Smooth muscle cell of the brain vasculature (primary cell): ENCODE measurements at places on chromosomes 3 and 15.

DNA sequence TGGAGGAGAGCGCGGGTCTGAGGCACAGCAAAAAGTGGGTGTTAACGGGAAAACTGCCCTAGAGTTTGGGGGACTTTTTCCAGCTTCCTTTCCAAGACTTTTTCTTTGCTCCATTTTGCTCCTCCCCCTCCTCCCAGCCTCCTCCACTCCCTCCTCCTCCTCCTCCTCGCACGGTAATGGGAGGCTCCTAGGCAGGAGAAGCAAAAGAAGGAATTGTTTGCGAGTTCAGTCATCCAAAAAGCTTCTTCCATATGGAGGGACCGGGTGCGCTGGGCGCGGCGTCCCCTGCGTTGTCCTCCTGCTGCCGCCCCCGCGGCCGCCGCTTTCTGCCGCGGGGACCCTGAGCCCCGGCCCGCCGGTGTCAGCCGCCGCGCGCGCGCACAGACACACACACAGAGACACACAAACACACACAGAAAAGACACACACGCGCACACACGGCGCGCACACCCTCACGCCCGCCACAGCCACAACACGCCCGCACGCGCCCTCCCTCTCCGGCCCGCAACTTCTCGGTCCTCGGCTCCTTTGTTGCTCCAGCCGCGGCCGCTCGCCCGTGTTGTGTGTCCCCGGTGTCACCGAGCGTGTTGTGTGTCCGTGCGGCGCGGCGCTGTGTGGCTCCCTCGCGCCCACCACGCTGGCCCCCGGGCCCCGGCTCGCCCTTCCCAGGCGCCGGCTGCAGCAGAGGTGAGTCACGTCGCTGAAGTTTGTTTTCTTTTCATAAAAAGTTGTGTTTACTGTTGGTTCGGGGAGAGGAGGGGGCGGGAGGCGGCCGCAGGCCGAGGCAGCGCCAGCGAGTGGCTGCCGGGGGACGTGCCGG is at the start of gene BOC:
TSS of gene BOC (plus strand) at position 228 of the 820 bp plus-strand sequence. CDS start 38,246 bp downstream, outside the sequence.
- DNase-seq = no peak

GRCh38 chr3:96466441-96466840 is 348.0 kb upstream of the EPHA6 start:
- no peak for DNase-seq

DNA sequence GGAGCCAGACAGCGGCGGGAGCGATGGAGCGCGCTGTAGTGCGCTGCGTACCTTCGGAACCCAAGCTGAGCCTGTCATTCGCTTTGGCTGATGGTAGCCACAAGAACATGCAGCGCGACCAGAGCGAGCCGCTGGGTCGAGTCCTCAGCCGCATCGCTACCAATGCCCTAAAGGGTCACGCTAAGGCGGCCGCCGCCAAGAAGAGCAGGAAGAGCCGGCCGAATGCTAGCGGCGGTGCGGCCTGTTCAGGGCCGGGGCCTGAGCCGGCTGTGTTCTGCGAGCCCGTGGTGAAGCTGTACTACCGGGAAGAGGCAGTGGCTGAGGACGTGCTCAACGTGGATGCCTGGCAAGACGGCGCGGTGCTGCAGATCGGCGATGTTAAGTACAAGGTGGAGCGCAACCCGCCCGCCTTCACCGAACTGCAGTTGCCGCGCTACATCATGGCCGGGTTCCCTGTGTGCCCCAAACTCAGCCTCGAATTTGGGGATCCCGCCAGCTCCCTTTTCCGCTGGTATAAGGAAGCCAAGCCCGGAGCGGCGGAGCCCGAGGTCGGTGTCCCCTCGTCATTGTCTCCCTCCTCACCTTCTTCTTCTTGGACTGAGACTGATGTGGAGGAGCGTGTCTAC is 498 bp downstream of the PDE12 start:
- DNase-seq = no peak

DNA sequence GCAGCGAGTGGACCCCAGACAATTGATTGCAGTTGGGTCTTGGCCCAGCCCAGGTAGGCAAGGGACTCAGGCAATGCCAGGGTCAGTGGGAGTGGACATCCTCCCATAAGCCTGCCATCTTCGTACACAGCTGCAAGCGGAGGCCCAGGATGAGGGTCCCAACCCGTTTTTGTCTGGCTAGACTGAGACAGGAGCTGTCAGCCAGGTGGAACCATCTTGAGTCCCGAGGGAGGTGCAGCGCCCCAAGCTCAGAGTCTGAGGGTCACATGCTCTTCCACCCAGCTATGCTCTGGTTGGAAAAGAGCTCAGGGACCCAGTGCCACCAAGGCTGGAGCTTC is 22.6 kb upstream of the IP6K2 start:
- DNase-seq = no peak

DNA sequence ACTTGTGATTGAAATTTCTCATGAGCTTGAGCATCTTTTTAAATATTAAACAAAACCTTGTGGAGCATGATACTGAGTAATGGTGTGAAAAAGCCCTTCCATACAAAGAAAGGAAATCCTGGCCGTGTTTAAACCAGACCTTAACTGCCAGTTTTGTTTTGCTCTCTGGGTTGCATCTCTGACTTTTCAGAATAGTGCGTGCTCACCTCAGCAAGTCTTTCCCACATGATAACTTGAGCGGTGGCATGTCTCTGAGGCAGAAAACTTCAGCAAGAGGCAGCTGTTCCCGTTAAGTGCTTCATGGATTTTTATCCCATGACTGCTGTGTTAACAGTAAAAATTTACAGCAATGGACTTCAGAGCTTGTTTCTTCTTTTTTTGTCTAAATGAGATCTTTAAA is 393.3 kb downstream of the FEZF2 start:
- no peak for DNase-seq

DNA sequence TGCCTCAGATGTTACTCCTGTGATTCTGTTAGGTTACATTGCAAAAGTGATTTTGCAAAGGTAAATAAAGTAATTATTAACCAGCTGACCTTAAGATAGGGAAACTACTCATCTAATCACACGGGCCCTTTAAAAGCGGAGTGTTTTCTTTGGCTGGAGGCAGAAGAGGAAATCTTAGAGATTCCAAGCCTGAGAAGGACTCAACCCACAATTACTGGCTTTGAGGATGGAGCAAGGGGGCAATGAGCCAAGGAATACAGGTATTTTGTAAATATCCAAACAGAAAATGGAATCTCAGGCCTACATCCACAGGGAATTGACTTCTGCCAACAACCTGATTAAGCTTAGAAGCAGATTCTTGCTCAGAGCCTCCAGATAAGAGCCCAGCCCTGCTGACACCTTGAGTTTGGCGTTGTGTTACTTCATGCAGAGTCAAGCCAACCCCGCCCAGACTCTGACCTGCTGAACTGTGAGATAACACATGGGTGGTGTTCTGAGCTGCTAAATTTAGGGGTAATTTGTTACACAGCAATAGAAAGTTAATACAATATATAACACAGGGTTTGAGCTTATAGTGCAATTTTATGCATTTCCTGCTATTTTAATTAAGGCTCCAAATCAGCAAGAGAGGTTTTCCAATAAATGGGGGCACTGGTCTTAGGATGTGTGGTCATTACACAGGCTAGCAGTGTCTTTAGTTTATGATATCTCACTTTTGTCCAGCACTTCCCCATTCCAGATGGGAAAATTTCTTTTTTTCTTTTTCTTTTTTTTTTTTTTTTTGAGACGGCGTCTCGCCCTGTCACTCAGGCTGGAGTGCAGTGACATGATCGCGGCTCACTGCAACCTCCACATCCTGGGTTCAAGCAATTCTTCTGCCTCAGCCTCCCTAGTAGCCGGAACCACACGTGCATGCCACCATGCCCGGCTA is 19.5 kb downstream of the NFKBIZ start:
- no peak for DNase-seq

DNA sequence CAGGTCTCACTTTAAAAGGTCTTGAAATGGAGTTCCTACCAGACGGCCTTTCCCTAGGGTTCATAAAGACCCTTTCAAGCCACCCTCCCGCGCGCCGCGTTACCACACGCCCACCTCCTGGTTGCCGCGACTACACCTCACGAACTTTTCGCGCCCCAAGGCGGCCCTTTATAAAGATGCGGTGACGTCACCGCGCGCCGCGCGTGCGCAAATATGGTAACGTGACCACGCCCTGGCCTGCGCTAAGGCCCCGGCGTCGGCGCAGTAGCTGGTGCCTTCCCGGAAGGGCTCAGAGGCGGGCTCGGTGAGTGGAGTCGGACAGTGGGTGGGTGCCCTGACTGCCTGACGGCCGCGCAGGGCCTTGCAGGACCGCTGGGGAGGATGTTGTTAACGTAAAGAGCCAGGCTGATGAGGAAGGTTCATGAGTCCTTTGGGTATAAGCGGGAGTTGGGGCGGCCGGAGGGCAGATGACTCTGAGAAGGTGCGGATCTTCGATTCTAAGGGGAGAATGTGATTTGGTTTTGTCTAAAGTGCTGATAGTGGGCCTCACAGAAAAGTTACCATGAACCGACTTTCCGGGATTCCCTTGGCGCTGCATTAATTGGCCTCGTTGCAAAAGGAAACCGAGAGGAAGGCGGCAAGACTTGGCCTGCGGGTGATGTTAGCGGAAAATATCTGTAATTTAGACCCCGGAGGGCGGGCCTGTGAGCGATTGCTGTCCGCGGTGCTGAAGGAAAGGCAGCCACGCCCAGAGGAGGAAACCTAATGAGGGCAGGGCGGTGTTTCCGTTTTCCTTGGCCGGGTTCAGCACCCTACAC is 54.4 kb downstream of the FEZF2 start:
- DNase-seq = peak; percentile 59

DNA sequence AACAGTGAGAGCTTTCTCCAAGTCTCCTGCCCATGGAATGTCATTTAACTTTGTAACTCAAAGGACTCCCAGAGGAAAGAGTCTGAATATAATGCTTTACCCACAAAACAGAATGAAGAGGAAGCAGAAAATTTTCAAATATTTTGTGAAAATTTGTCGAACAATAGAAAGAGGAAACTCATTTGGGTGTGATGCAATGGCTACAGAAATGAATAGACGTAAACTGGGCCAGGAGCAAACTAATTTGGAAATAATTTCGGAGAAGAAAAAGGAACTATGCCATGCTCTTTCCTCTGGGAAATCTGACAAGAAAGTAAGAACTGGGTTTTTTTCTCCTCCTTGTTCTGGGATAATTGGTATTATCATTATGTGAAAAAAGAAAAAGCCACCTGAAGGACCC is 11.2 kb upstream of the SUMF1 start:
- no peak for DNase-seq

GRCh38 chr3:30285188-30286006 is 321.0 kb upstream of the TGFBR2 start:
- DNase-seq = no peak

GRCh38 chr3:124202754-124203153 is 210.8 kb upstream of the ROPN1 start:
- DNase-seq = no peak

DNA sequence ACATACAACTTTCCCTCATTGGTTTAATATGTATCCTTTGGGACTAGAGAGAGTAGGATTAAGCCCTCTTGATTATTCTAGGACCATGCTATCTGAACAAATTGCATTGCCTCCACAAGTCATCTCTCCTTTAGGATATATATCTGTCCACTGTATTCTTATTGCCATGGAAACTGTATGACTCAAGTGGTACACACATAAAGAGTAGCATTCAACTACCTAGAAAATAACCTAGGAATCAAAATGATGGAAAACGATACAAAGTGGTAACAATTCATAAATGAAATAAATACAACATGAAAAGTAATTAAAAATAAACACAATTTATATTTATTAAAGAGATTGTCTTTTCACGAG is 212.1 kb upstream of the P2RY1 start:
- no peak for DNase-seq

DNA sequence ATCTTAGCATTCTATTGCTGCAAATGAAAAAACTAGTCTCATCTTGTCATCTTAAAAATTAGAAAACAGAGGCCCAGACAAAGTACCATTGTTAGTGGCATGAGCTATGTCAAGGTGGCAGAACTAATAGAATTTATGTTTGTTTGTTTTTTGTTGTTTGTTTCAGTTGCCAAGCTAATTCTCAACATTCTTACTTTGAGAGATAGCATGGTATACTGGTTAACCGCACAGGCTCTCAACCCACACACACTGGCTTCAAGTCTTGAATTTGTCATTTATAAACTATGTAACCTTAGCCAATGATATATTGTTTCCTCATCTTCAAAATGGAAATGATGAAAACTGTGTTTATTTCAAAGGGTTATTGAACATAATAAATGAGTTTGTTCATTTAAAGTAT is 367.6 kb upstream of the PLSCR5 start:
- no peak for DNase-seq

DNA sequence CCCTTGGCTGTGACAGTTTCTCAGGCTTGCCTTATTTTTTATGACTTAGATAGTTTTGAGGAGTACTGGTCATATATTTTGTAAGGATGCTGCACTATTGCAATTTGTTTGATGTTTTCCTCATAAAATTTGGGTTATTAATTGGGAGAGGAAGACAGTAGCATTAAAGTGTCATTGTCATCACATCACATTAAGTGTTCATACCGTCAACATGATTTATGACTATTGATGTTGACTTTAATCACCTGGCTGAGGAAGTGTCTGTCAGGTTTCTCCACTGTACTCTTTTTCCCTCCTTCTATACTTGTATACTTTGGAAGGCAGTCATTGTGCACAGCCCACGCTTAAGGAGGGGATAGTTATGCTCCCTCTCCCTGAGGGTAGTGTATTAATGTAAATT is 26.9 kb downstream of the TRIM69 start:
- no peak for DNase-seq
